Astrocyte of the hippocampus (primary cell): ENCODE measurements at places on chromosomes 7 and 10.

- DNase-seq = no peak
Measured at GRCh38 chr10:15346440-15347141, 24.5 kb downstream of the FAM171A1 start.

DNA sequence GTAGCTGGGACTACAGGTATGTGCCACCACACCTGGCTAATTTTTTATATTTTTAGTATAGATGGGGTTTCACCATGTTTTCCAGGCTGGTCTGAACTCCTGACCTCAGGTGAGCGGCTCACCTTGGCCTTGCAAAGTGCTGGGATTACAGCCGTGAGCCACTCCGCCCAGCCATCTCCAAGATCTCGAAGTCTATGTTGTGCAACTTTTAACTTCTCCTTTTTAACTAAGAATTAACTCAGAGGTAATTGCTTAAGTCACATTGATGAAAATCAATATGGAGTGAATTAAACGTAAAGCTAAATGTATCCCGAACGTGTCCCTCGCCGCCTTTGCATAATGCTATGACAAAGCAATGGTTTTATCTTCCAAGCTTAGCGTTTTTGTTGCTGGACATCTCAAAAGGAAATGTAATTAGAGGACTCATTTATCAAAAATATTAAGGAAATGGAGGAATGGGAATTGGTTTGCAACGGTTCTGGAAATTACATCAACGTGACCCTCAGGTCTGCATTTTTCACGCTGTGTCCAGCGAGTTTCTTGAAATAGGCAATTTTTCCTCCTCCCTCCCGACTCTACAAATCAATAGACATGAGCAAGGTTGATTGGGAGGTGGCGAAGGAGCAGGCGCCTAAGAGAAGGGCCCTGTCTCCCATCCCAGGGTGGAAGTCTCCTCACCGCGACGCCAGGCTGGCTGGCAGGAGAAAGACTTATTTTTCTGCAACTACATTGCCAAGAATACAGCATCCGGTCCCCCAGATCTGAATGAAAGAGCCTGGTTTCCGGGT, 89.8 kb downstream of the TMEM130 start:
- no peak for DNase-seq

- no peak for DNase-seq
Measured at GRCh38 chr7:83681200-83681778, 32.4 kb upstream of the SEMA3E start.

GRCh38 chr10:35074266-35074665, 15.9 kb downstream of the CUL2 start:
- DNase-seq = no peak
